ENCODE measurements at places on chromosomes 13 and 19.

DNA sequence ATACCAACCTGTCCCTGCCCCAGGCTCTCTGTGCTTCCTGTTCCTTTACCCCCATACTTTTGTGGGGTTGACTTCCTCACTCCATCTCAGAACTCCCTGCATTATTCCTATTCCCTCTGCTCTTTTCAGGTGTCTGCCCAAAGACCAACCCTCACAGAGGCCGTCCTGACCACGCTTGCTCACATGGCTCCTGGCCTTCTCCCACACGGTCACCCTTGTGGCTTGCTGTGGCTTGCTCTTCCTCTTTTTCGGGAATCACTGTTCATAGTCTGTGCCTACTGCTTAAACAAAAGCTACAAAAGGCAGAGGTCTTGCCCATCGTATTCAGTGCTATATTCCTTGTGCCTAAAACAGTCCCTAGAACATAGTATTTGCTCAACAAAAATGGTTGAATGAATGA, 25.2 kb upstream of the ARGLU1 start:
- no peak for DNase-seq

GRCh38 chr13:106173891-106174610, 361.4 kb downstream of the EFNB2 start:
- DNase-seq = no peak

DNA sequence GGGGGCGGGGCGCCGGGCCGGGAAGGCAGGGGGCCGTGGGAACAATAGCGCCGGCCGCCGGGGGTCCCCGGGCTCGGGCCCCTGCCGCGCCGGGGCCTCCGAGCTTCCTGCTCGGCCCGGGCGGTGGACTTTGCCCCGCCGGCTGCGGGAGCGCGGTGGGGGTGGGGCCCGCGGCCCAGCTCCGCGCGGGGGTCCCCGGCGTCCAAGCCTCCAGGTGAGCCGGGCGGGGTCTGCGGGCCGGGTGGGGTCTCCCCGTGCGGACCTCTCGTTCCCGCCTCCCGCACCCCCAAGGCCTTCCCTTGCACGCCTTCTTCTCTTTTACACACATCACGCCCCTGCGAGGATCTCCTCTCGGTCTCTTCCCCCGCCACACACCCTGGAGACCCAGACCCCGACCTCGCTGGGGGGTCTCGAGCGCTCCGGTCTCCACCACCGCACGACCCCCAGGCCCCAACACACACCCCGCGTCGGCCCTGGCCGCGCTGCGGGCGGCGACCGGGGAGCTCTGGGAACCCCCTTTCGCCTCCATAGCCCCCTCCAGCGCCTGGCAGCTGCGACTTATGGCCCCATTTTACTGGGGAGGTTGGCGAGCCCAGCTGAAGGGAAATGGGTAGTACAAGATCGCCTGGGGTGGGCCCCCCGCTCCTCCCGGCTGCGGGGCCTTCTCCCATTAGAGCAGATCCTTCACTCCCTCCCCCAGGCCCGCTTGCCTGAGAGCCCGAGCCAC, 711 bp downstream of the CAMSAP3 start:
- no peak for DNase-seq

DNA sequence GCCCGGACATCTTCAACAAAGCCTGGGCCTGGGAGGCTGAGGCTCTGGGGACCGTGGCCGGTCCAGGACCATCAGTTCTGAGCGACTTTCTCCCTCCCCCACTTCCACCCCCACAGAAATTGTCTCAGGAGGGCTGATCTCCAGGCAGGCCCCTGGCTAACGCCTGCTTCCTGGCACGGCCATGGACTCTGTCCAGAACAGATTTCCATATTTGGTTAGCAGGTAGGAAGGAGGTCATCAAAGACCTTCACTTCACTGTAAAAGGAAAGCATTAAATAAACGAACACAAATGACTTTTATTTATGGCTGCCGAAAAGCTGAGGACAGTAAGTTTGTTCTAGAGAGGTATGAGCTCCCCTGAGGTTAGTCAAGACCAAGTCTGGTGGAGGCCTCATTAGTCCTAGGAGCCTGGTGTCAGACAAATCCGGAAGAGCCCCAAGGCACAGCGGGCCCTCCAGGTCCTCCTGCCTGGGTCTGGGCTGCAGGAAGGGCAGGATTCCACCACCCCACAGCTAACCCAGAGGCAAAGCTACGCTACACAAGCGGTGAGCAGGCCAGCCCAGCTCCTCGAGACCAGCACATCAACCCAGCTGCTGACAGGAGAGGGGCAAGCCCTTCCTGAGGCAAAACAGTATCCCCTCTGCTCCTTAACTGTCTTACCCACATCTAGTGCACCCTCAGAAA, 4.6 kb upstream of the PLPP2 start:
- DNase-seq = no peak

DNA sequence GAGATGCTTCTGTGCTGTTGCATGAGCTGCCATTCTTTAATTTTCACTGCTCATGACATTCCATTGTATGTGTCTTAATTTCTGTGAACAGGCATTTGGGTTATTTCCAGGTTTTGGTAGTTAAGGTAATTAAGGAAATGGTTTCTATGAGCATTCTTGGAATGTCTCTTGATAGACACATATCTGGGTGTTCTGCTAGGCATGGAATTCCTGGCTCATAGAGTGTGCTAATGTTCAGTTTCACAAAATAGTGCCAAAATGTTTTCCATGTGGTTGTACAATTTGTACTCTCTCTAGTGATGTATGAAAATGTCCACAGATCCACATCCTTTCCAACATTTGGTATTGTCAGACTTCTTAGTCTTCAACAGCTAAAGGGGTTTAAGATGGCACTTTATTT, 680.9 kb upstream of the SGCG start:
- no peak for DNase-seq

- no peak for DNase-seq
Observed at GRCh38 chr13:50690006-50690405, 153.5 kb downstream of the DLEU7 start.

- DNase-seq = no peak
Observed at GRCh38 chr13:52850072-52850395, 1.6 kb upstream of the PCDH8 start.

DNA sequence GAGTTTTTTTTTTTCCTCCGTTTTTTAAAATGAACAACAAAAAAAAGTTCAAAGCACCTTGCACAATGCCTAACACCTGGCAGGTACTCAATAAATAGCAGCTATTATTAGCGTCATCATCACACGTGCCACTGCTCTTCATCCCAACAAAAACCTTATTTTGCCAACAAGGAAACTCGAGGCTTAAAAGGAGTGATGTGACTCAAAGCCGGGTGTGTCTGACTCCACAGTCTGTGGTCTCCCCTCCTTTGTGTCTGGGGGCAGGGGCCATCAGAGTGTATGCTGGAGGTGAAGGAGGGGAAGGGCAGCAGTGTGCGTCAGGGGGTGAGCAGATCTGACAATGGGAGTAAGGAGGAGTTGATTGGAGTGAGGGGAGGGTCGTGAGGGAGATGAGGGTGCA, 34.1 kb upstream of the POU2F2 start:
- DNase-seq = no peak

GRCh38 chr19:16375157-16375935, 50.7 kb downstream of the KLF2 start:
- no peak for DNase-seq
